ENCODE measurements at places on chromosomes 1 and 21. TPM values are rescaled to one million over a fixed set of nuclear protein-coding genes. Genes with fewer than 3 reads are reported as not detected.

Gene SPRR2E
- not detected for total RNA-seq

Gene F13B
- total RNA-seq, result not detected

Gene LCE6A
- total RNA-seq, result not detected

Gene LCA5L
- 1.7 TPM for total RNA-seq

Gene DNM3
- total RNA-seq, result 0.70 TPM

Gene SLC45A1
- 2.9 TPM for total RNA-seq

Gene LENEP
- total RNA-seq, result not detected

Gene DYNLT5
- total RNA-seq, result not detected

Gene FAM72D
- 6.7 TPM for total RNA-seq

Gene PROK1
- not detected for total RNA-seq

Gene KLHL12
- total RNA-seq, result 16.8 TPM

Gene SLC26A9
- total RNA-seq, result 0.11 TPM

Gene PRAMEF10
- not detected for total RNA-seq

Gene KRTAP19-1
- not detected for total RNA-seq

Gene KLF18
- not detected for total RNA-seq

Gene NIT1
- total RNA-seq, result 31.0 TPM

Gene NHLH1
- 0.35 TPM for total RNA-seq

Gene HSF2BP
- 1.7 TPM for total RNA-seq

Gene CLCA4
- total RNA-seq, result not detected

Gene CYP4A22
- not detected for total RNA-seq

Gene JAM2
- not detected for total RNA-seq

Gene OR1C1
- total RNA-seq, result not detected

Gene PLPPR5
- not detected for total RNA-seq

Gene PIK3R3
- total RNA-seq, result 0.89 TPM

Gene SPATA21
- total RNA-seq, result 0.17 TPM

Gene DMRTA2
- 0.15 TPM for total RNA-seq

Gene TCHH
- total RNA-seq, result 0.26 TPM

Measured in A549 treated with DMSO at 1 μM for 4 hours (cell line).